ENCODE measurements at places on chromosomes 1 and 21. TPM values are rescaled to one million over a fixed set of nuclear protein-coding genes. Genes with fewer than 3 reads are reported as not detected.

DNA sequence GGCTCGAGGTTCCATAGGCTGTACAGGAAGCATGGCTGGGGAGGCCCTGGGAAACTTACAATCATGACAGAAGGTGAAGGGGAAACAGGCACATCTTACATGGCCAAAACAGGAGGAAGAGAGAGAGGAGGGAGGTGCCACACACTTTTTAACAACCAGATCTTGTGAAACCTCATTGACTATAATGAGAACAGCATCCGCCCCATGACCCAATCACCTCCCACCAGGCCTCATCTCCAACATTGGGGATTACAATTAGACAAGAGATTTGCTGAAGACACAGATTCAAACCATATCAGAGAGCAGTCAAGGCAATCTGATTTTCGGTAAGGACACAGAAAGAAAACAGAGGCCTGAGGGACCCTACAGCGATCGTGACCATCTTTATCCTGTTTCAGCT is 41.7 kb downstream of the TNFRSF9 start:
- no peak overlapping the region for H3K27ac ChIP-seq
- peaks cover 18% of the 10 kb centered on the region for H3K4me1 ChIP-seq
- no peak overlapping the region for H3K4me3 ChIP-seq
- no peaks in the 10 kb centered on the region for H3K36me3 ChIP-seq
- DNase-seq, result no peak
- H3K27me3 ChIP-seq, result peaks cover 10% of the 10 kb centered on the region

PROX1 gene
- total RNA-seq, result 0.35 TPM

DNA sequence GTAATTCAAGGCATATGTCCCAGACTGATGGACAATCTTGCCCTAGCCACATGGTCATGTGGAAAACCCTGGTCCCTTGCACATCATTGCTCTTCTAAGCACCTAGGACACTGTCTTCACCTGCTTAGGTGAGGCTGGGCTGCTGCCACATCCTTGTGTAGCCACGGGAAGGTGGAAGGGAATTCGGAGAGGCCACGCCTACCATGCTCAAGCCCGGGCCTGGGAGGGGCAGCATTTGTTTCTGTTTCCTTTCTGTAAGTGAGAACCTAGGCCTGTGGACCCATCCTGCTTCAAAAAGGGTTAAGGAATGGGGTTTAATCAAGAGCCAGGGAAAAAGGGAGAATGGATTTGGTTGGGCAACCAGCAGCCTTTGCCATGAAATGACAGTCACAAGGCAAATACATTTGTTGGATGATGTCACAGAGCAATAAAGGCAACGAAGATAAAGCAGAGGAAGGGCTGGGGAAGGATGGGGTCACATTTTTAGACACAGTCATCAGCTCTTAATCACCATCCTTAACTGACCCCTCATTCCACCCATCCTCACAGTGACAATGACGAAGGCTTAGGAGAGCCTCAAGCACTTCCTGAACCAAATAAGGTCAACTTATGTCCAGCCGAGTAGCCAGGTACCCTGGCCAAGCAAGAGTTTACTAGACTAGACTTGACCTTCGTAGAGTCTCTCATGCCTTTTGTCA is 10.1 kb upstream of the LRRC38 start:
- no peak overlapping the region for H3K27ac ChIP-seq
- H3K4me1 ChIP-seq, result no peaks in the 10 kb centered on the region
- H3K27me3 ChIP-seq, result peaks cover 7% of the 10 kb centered on the region

- H3K4me3 ChIP-seq, result no peak overlapping the region
- no peak overlapping the region for H3K27ac ChIP-seq
- no peaks in the 10 kb centered on the region for H3K36me3 ChIP-seq
- H3K27me3 ChIP-seq, result no peaks in the 10 kb centered on the region
Measured at GRCh38 chr1:246004301-246004700, 502.8 kb downstream of the SMYD3 start.
